ENCODE measurements at places on chromosomes 13 and 19. TPM values are rescaled to one million over a fixed set of nuclear protein-coding genes. Genes with fewer than 3 reads are reported as not detected.

DNA sequence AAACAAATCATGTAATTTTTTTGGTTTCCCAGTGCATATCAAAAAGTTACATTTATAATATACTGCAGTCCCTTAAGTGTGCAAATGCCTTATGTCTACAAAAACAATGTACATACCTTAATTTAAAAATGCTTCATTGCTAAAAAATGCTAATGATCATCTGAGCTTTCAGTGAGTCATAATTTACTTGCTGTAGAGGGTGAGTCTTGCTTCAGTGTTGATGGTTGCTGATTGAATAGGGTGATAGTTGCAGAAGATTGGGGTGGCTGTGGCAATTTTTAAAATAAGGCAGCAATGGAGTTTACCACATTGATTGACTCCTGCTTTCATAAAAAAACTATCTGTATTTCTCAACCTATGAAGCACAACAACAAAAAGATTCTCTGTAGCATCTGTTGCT is 613.9 kb downstream of the TBC1D4 start:
- H3K27ac ChIP-seq = no peak overlapping the region
- no peaks in the 10 kb centered on the region for H3K27me3 ChIP-seq
- no peaks in the 10 kb centered on the region for H3K36me3 ChIP-seq
- no peak for DNase-seq
- H3K4me1 ChIP-seq = no peaks in the 10 kb centered on the region

- peak; percentile 73 for DNase-seq
- peak overlapping the region; percentile 19 for H3K4me3 ChIP-seq
- no peaks in the 10 kb centered on the region for H3K27me3 ChIP-seq
Observed at GRCh38 chr13:31134039-31134711, 27.5 kb downstream of the HSPH1 start.

DNA sequence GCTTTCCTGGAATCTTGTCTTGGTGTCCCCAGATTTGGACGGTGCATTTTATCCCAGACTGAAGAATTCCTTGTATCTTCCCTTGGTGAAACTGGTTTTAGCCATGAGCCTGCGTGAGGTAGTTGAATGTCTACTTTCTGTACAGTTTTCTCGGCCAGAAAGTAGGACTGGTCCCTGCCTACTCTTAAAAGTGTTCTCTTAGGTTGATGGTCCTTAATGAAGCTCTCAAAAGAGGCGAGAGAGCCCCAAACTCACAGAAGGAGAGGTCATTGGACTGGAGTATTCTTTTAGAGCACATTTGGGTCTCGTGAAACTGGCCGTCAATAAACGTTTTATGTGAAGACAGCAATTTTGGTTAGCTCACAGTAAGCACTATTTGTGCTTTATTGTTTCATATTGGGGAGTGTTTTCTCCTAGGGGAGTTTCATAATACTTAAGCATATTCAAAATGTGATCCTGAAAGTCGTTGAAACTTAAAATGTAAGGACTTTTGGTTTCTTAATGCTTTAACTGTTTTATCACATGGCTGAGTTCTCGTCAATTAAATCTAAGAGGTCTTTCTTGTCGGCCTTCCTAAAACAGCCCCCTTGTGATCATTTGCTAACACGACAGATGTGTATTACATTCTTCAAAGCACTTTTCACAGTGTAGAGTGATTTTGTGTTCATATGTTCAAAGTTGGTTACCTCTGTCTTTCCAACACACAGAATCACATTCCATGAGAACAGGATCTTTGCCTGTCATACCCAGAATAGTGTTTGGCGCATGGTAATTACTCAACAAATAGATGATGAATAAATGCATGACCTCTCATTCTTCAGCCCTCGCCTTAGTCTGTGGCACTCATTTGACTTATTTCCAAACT is 889 bp downstream of the GTF2F2 start:
- peaks cover 5% of the 10 kb centered on the region for H3K36me3 ChIP-seq
- no peaks in the 10 kb centered on the region for H3K27me3 ChIP-seq
- no peak overlapping the region for H3K4me3 ChIP-seq
- H3K4me1 ChIP-seq = peaks cover 7% of the 10 kb centered on the region

DNA sequence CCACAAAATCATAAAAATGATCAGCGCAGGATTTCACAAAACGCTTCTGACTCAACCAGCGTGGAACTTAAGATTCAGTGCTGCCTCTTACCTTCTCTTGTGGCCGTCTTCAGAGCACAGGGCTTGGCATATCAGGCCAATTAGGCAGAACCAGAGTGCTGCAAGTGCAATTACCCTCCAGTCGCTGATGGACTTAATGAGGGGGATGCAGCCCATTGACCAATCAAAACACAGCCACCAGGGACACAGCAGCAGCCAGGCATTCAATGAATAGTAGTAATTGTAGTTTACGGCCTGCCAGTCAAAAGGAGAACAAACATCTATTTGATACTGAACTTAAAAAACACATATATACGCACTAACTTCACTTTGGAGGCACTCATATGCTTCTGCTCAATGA is 38.2 kb downstream of the TMTC4 start:
- DNase-seq = no peak
- H3K4me3 ChIP-seq = no peak overlapping the region
- H3K27ac ChIP-seq = no peak overlapping the region
- no peaks in the 10 kb centered on the region for H3K27me3 ChIP-seq
- peaks cover 43% of the 10 kb centered on the region for H3K36me3 ChIP-seq

Gene ZNF816
- 8.9 TPM for total RNA-seq

- no peaks in the 10 kb centered on the region for H3K4me1 ChIP-seq
- DNase-seq = no peak
Observed at GRCh38 chr13:51318015-51318414, 21.5 kb upstream of the SERPINE3 start.

DNA sequence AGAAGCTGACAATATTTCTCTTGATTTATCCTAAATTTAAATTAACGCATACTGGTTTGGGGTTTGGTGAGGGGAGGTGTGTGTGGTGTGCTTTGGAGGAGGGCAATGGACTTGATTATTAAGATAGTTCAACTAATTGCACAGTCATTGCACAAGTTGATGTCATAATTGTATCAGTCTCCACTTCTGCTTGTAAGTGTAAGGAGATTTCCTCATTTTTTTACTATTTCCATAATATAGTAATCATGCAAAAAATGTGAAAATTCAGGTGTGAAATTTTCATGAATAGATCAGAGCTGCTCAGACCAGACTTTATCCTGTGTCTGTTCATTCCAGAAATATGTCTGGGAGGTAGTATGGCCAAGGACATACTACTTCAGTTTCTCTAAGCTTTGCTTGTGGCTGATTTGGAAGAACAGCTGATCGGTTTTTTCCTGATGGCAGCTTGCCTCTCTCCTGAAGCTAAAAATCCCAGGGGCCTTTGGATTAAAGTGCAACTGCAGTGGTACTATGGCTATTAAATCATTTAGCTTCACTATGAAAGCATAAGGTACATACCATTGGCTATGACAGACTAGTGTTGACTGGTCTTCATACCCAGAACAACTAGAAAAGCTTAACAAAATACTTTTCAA is 201.8 kb upstream of the MIR17HG start:
- H3K4me3 ChIP-seq = no peak overlapping the region
- no peak for DNase-seq
- H3K4me1 ChIP-seq = no peaks in the 10 kb centered on the region
- H3K36me3 ChIP-seq = no peaks in the 10 kb centered on the region
- H3K27me3 ChIP-seq = no peaks in the 10 kb centered on the region

Gene CEBPA
- total RNA-seq = 1.4 TPM

DNA sequence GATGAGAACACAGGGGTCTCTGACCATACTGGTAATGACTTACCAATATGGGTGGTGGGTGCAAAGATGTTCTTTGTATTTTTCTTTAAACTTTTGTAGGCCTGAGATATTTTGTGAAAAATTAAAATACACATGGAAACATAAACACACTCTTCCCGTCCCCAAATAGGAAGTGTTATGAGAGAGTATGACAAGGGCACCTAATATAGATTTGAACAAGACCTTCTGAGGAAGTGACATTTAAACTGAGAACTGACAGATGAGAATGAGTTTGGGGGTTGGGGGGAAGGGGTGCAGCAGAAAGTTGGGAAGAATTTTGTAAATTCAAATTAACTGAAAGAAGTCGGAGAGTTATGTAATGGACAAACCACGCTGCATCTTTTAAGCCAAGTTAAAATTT is 224.2 kb downstream of the RGCC start:
- peaks cover 16% of the 10 kb centered on the region for H3K36me3 ChIP-seq
- no peak overlapping the region for H3K27ac ChIP-seq
- no peaks in the 10 kb centered on the region for H3K4me1 ChIP-seq
- H3K27me3 ChIP-seq = no peaks in the 10 kb centered on the region

DNA sequence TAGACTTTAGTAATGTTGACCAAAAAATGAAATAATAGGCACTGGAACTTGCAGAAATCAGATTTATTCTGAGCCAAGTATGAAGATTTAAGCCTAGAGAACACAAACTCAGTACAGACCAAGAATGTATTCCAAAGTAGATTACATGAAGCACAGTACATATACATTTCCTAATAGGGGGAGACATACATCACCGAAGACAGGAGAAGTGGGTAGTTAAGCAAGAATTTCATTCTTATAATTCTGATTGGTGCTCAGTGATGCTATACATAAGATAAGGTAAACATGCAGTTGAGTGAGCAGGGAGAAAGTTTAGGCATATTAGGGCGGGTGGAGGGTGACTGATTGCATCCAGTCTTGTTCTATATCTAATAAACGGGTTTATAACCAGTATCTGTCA is 2218.8 kb downstream of the PCDH9 start:
- no peak overlapping the region for H3K27ac ChIP-seq
- no peak overlapping the region for H3K4me3 ChIP-seq
- no peaks in the 10 kb centered on the region for H3K36me3 ChIP-seq
- H3K4me1 ChIP-seq = no peaks in the 10 kb centered on the region
- no peak for DNase-seq

- H3K36me3 ChIP-seq = no peaks in the 10 kb centered on the region
- peak; percentile 93 for DNase-seq
- H3K4me1 ChIP-seq = peaks cover 10% of the 10 kb centered on the region
- H3K27ac ChIP-seq = peak overlapping the region; percentile 77
Observed at GRCh38 chr19:48510421-48511268, 990 bp downstream of the LMTK3 start.

Gene CD33
- 8.7 TPM for total RNA-seq

DNA sequence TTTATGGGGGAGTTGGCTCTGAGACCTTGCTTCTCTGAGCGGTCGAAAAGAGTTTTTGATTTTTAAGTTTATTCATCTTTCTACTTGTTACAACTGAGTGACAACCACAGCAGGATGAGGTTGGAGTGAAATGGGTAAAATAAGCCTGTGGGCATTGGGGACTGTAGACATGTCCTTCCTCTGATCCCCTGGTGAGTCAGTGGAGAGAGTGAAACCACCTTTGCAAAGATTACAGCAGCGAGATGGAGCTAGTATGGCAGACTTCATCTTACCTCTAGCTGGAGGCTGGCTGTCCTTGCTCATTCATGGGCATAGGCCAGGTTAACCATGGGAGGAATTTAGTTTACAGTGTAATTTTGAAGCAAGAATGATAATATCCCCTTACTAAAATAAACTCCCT is 30.9 kb upstream of the PSG9 start:
- H3K4me1 ChIP-seq = no peaks in the 10 kb centered on the region
- DNase-seq = no peak
- H3K4me3 ChIP-seq = no peak overlapping the region
- H3K27me3 ChIP-seq = peaks cover 2% of the 10 kb centered on the region
- H3K36me3 ChIP-seq = no peaks in the 10 kb centered on the region
- no peak overlapping the region for H3K27ac ChIP-seq

GRCh38 chr13:39533651-39534150 is 69.3 kb downstream of the LHFPL6 start:
- H3K27ac ChIP-seq = no peak overlapping the region
- H3K27me3 ChIP-seq = peaks cover 5% of the 10 kb centered on the region
- no peak overlapping the region for H3K4me3 ChIP-seq

GRCh38 chr13:99227331-99227900 is 26.8 kb downstream of the UBAC2 start:
- H3K36me3 ChIP-seq = peaks cover 41% of the 10 kb centered on the region
- no peaks in the 10 kb centered on the region for H3K27me3 ChIP-seq
- no peak for DNase-seq

Gene MBNL2
- total RNA-seq = 24.5 TPM

- no peaks in the 10 kb centered on the region for H3K36me3 ChIP-seq
- H3K4me3 ChIP-seq = no peak overlapping the region
- DNase-seq = no peak
- H3K27me3 ChIP-seq = no peaks in the 10 kb centered on the region
- no peaks in the 10 kb centered on the region for H3K4me1 ChIP-seq
Observed at GRCh38 chr13:76164290-76164689, 528.2 kb downstream of the LMO7 start.

GRCh38 chr19:40614622-40615411 is 13.6 kb downstream of the LTBP4 start:
- peak overlapping the region; percentile 98 for H3K27ac ChIP-seq
- H3K4me3 ChIP-seq = peak overlapping the region; percentile 92
- H3K36me3 ChIP-seq = peaks cover 30% of the 10 kb centered on the region
- H3K27me3 ChIP-seq = no peaks in the 10 kb centered on the region
- peaks cover 40% of the 10 kb centered on the region for H3K4me1 ChIP-seq

DNA sequence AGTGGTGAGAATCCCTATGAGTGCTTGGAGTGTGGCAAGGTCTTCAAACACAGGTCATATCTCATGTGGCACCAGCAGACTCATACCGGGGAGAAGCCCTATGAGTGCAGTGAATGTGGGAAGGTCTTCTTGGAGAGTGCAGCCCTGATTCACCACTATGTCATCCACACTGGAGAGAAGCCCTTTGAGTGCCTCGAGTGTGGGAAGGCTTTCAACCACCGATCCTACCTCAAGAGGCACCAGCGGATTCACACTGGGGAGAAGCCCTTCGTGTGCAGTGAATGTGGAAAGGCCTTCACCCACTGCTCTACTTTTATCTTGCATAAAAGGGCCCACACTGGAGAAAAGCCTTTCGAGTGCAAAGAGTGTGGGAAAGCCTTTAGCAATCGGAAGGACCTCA is 18.7 kb upstream of the AURKC start:
- no peak overlapping the region for H3K4me3 ChIP-seq
- no peaks in the 10 kb centered on the region for H3K27me3 ChIP-seq
- H3K27ac ChIP-seq = no peak overlapping the region
- no peaks in the 10 kb centered on the region for H3K4me1 ChIP-seq

Gene TRPC4
- total RNA-seq = not detected

- H3K27me3 ChIP-seq = peaks cover 1% of the 10 kb centered on the region
- peak within 1 kb of the TSS; percentile 37 for H3K27ac ChIP-seq
- peak; percentile 75 for DNase-seq
- H3K4me1 ChIP-seq = no peaks in the 10 kb centered on the region
- peaks cover 4% of the 10 kb centered on the region for H3K36me3 ChIP-seq
- H3K4me3 ChIP-seq = peak within 1 kb of the TSS; percentile 75
Observed at GRCh38 chr19:23116802-23117571, at the start of gene ZNF730. Gene ZNF730 (plus strand): TSS chr19:23117025. CDS start chr19:23117174, 149 bp downstream.

Gene ZNF562
- 16.9 TPM for total RNA-seq

DNA sequence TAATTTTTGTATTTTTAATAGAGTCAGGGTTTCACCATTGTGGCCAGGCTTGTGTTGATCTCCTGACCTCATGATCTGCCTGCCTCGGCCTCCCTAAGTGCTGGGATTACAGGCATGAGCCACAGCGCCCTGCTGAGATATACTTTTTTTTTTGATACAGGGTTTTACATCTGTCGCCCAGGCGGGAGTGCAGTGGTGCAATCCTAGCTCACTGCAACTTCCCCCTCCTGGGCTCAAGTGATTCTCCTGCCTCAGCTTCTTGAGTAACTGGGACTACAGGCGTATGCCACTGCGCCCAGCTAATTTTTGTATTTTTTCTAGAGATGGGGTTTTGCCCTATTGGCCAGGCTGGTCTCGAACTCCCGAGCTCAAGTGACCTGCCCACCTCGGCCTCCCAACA is 2.0 kb downstream of the COLGALT1 start:
- no peaks in the 10 kb centered on the region for H3K27me3 ChIP-seq
- peak overlapping the region; percentile 90 for H3K4me3 ChIP-seq
- peaks cover 13% of the 10 kb centered on the region for H3K4me1 ChIP-seq
- peaks cover 31% of the 10 kb centered on the region for H3K36me3 ChIP-seq
- no peak overlapping the region for H3K27ac ChIP-seq

GRCh38 chr13:32212421-32212820 is 102.7 kb downstream of the ZAR1L start:
- no peaks in the 10 kb centered on the region for H3K27me3 ChIP-seq
- no peak overlapping the region for H3K4me3 ChIP-seq
- no peak for DNase-seq
- no peaks in the 10 kb centered on the region for H3K4me1 ChIP-seq
